ENCODE measurements at places on chromosomes 5 and 9.
A peak's percentile ranks its signal among the peaks of the same experiment; 100 is the strongest.

- DNase-seq, result no peak
These were observed 742.8 kb downstream of the CDH9 start for GRCh38 chr5:26295541-26295940.

DNA sequence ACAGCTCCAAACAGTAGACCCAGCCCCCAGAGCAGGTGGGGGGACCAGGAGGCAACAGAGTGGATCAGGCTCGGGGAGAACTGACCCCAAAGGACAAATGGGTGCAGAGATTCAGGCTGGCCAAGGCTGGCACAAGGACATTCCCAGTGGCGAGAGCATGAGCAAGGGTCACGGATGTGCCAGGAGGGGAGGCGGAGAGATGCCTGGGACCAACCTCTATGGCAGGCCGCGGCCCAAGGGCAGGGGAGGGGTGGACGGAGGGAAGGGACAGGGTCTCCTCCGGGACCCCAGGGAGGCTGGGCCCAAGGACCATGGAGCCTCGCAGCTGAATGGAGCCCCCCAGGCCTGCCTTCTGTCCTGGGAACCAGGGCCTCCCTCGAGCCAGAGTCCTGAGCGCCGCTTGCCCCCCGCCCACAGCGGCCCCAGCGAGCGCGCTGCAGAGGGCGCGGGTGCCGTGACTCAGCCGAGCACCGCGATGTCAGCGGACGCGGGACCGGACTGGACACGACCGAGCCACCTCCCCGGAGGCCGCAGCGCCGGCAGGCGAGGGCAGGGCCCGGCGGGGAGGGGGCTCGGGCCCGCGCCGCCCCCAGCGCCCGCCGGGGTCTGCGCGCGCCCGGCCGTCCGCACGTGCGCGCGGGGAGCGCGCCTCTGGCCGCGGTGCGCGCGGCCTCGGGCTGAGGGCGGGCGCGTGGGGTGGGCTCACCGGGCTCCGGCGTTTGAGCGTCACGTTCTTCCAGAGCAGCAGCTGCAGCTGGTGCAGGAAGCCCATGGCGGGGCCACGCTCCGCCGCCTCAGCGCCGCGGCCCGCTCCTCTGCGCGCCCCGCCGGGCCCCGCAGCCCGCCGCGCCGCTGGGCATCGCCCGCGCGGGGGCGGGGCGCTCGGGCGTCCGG is at the start of gene ABCA2:
Gene ABCA2, minus strand, starts transcription at position 869 of the 894 bp plus-strand sequence. Its CDS starts 97 bp downstream, at position 772.
- DNase-seq, result no peak

- DNase-seq, result peak; percentile 10
These were observed 4.7 kb downstream of the VDAC1 start for GRCh38 chr5:134000091-134000511.

DNA sequence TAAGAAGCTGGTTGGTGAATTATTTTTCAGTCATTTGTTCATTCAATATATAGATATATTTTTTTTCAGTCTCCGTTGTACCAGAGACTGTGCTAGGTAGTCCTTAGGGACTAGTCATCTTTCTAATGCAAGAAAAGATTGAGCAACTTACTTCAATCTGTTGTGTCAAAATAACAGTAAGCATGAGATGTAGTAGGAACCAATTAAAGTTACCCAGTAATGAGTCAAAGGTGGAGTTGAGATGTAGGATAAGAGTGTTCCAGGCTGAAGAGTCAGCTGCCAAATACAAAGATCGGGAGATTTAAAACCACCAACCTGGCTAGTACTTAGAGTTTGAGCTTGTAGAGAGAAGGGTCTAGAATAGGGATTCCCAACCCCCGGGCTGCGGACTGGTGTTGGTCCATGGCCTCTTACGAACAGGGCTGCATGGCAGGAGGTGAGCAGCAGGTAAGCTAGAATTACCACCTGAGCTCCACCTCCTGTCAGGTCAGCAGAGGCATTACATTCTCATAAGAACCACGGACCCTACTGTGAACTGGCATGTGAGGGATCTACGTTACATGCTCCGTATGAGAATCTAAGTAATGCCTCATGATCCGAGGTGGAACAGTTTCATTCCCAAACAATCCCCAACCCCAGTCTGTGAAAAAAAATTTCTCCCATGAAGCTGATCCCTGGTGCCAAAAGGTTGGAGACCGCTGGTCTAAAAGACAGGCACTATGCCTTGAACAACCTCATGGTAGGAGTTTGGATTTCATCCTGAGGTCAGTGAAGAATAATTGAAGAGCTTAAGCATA is 1241.5 kb upstream of the WWC1 start:
- no peak for DNase-seq

GRCh38 chr5:119336262-119336661 is 19.6 kb upstream of the TNFAIP8 start:
- DNase-seq, result no peak

- no peak for DNase-seq
These were observed 125.4 kb downstream of the ANKRD18B start for GRCh38 chr9:33649463-33649862.

DNA sequence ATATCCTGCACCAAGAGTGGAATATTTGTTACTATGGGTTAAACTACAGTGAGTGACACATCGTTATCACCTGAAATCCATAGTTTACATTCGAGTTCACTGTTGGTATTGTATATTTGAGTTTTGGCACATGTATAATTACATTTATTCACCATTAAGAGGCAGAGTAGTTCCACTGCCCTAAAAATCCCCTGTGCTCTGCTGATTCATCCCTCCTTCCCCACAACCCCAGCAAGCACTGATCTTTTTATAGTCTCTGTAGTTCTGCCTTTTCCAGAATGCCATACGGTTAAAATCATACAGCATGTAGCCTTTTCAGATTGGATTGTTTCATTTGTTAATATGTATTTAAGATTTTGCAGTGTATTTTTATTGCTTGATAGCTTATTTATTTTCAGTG is 495.2 kb downstream of the DIRAS2 start:
- DNase-seq, result peak; percentile 20

DNA sequence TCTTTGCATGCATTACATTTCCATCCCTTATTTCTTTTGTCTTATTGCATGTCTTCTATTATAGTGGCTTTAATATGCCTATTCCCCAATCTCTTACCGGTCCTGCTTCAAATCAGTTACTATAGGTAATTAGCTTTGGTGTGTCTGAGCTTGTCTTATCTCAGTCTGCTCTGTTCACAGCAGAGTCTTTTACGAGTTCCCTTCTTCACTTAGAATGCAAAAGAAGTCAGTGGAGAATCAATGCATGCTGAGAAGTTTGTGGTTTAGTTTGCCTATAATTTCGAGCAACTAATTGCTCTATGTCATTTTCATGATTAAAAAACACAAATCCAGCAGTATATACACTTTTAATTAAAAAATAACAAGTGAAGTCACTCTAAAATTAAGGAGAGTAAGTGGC is 545.0 kb downstream of the SLCO4C1 start:
- DNase-seq, result no peak

DNA sequence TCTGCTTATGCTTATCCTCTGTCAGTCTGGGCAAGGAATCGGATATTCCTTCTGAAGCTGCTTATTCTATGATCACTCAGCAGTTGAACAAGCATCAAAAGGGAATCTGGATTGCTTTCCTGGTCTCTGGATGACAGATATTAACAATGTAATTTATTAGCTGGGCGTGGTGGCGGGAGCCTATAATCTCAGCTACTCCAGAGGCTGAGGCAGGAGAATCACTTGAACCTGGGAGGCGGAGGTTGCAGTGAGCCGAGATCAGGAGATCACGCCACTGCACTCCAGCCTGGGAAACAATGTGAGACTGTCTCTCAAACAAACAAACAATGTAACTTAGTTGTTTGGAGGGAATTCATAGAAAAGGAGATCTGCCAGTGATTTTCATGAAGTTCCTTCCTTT is 45.4 kb downstream of the DMRT1 start:
- no peak for DNase-seq

DNA sequence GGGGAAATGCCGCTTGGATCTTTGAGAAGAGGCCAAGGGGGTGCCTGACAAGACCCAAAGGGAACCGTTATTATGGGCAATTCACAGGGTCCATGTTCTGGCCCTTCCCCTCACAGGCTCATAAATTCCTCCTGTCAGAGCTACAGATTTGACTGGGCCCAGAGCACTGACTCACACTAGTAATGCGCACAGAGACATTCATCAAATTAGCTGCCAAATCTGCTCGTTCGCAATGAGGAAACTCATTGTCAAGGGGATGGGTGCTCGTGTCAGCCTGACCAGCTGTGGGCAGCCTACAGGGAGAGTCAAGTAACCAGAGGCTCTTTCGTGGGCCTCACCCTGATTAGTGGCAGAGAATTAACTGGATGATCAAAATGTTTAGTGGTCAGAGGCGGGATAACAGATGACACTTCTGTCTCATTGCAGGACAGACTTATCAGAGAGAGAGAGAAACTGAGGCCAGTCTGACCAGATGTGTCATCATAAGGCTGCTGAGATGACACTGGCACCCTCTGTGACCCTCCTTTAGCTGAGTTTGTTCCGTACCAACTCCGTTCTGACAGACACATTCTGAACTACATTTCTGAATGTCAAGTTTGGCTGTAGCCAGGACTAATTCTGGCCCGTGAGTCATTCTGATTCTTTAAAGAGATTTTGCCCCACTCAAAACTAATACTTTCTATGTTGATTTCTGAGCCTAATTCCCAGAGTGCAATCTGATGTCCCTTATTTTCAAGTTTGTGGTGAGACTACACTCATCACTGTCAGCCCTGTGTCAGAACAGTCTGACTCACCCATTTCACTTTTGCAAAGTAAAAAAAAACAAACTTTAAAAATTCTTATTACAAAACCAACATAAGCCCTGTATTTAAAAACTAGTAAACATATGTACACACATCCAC is 377.1 kb downstream of the ACTL7B start:
- DNase-seq, result peak; percentile 87

- DNase-seq, result no peak
These were observed 108.9 kb downstream of the PAM start for GRCh38 chr5:102863764-102864560.

GRCh38 chr5:159050316-159051143 is 49.2 kb downstream of the EBF1 start:
- peak; percentile 53 for DNase-seq

- DNase-seq, result no peak
These were observed 8.1 kb upstream of the CCL28 start for GRCh38 chr5:43420241-43420640.

- peak; percentile 4 for DNase-seq
These were observed 314.4 kb upstream of the EFNA5 start for GRCh38 chr5:107985144-107985543.

GRCh38 chr9:112316258-112316943 is 17.0 kb downstream of the PTBP3 start:
- DNase-seq, result no peak

DNA sequence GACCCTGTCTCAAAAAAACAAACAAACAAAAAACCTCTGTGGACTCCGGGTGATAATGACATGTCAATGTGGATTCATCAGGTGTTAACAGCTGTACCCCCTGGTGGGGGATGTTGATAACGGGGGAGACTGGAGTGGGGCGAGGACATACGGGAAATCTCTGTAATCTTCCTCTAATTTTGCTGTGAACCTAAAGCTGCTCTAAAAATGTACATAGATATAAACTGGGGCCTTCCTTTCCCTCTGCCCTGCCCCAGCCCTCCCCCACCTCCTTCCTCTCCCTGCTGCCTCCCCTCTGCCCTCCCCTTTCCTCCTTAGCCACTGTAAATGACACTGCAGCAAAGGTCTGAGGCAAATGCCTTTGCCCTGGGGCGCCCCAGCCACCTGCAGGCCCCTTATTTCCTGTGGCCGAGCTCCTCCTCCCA is 1.4 kb upstream of the CEL start:
- no peak for DNase-seq

DNA sequence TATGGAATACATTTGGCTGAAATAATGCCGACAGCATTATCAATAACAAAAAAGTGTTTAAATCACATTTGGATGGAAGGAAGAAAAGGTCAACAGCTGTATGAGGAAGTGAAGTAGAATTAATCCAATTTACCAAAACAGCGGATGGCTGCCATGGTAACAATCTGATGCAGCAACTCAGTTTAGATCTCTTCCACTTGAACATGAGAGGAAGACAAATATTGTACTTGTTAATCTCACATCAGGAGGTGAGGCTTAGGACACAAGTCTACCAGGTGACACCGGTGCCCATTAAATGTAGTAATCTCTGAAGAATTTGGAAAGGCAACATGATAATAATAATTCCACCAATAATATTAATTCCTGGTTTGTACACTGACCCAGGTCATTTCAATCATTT is 2.4 kb downstream of the RASEF start:
- DNase-seq, result no peak

GRCh38 chr5:35990520-35990919 is 670 bp downstream of the UGT3A1 start:
- no peak for DNase-seq

GRCh38 chr5:111603446-111603827 is 91.1 kb upstream of the STARD4 start:
- DNase-seq, result no peak

DNA sequence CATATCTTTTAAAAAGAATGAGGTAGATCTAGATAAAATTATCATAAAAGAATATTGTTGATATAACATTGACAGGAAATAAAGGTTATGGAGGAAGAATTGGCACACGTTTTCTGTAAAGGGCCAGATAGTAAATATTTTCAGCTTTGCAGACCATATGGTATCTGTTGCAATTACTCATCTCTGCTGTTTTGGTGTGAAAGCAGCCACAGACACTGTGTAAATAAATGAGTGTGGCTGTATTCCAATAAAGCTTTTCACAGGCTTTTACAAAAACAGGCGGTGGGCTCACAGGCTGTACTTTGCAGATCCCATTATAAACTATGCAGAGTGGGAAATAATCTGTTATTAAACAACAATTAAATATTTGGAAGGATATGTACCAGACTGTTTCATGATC is 87.4 kb downstream of the SGCD start:
- no peak for DNase-seq

GRCh38 chr5:95801532-95801931 is 21.0 kb downstream of the GLRX start:
- no peak for DNase-seq

GRCh38 chr5:90655423-90655822 is 96.8 kb downstream of the ADGRV1 start:
- no peak for DNase-seq

DNA sequence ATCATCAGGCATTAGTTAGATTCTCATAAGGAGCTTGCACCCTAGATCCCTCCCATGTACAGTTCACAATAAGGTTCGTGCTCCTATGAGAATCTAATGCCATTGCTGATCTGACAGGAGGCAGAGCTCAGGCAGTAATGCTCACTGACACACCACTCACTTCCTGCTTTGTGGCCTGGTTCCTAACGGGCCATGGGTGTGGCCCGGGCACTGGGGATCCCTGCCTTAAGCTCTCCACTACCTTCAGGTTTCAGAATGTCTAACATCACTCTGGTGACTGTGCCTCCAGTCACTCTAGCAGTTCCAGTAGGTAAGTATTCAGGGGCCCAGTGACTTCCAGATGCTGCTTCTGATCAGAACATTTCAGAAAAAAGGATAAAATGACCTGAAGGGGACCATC is 152.4 kb downstream of the LRRC70 start:
- DNase-seq, result peak; percentile 51

Measured in suppressor macrophage treated with lipopolysaccharide for 4 hours (primary cell).